ENCODE measurements at places on chromosomes 7 and 10. TPM values are rescaled to one million over a fixed set of nuclear protein-coding genes. Genes with fewer than 3 reads are reported as not detected.

PRPF18 gene
- 43.1 TPM for total RNA-seq

TMEM213 gene
- total RNA-seq: not detected

PON1 gene
- not detected for total RNA-seq

ADAP1 gene
- total RNA-seq: 4.4 TPM

FOXI2 gene
- not detected for total RNA-seq

UCMA gene
- not detected for total RNA-seq

XPNPEP1 gene
- total RNA-seq: 124 TPM

SGMS1 gene
- total RNA-seq: 51.3 TPM

UNCX gene
- total RNA-seq: not detected

SMC3 gene
- 32.4 TPM for total RNA-seq

ZNF488 gene
- not detected for total RNA-seq

ALOX5 gene
- total RNA-seq: 0.19 TPM

CHRM2 gene
- under 0.01 TPM for total RNA-seq

SERPINE1 gene
- 2,576 TPM for total RNA-seq

CALML5 gene
- total RNA-seq: not detected

All from regular cardiac myocyte (primary cell).